ENCODE measurements at places on chromosomes 7 and 10.

DNA sequence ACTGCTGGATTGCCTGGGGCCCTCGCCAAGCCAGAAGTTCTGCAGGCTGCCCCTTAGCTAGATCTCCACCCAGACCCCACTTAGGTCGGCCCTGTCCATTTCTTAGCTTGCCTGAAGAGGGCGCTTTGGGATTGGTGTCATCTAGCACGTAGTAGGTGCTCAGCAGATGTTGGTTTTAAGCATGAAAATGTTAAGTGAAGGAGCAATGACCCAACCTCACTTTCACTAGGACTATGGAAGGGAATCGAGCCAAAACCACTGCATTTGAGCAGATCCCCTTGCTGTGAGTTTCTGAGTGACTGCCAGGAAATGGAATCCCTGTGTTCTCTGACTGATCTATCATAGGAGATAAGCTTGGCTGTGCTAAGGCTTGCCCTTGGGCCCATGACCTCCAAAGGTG lies 131.7 kb upstream of the EEPD1 start:
- DNase-seq, result peak; percentile 21

DNA sequence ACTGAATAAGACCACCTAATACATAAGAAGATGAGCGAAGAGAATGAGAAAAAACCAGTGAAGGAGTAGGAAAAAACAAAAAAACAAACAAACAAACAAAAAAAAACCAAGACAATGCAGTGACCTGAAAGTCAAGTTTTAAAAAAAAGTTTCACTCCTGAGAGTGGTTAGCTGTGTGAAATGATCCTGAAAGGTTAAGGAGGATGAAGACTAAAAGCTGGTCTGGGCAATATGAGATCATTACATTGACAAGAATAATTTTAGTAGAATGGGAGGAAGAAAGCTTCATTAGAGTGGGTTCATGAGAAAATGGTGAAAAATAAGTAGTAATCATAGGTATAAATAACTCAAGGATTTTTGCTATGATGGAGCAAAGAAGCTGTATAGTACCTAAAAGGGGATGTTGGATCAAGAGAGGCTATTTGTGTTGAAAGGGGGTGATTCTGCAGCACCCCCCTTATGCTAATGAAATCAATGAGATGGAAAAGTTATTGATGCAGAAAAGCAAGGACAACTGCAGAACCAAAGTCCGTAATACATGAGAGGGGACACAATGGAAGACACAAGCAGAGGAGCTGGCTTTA lies 80.2 kb downstream of the KMT2C start:
- DNase-seq, result no peak

GRCh38 chr7:78510580-78511188 lies 712.1 kb downstream of the PHTF2 start:
- DNase-seq, result peak; percentile 12

DNA sequence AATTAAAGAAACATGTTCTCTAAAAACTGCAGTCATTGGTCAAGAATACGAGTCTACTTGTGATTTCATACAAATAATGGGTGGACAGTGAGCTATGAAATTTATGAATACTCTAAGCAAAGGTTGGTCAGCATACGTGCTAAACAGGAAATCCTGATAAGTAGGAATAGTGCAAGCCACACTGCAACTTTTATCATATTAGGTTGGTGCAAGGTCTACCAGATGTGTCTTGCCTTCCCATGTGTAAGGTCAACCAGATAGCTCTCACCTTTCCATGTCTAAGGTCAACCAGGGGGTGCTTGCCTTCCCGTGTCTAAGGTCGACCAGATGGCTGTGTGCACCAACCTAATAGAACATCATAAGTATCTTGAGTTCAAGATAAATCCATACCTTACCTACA lies 2.0 kb upstream of the ITGB1 start:
- no peak for DNase-seq

GRCh38 chr7:47763063-47763974 lies 181.4 kb upstream of the TNS3 start:
- no peak for DNase-seq

GRCh38 chr7:23298141-23298881 lies 828 bp upstream of the MALSU1 start:
- DNase-seq, result no peak

GRCh38 chr7:32072397-32072796 lies 2.2 kb upstream of the PDE1C start:
- DNase-seq, result no peak

- no peak for DNase-seq
Measured at GRCh38 chr10:119263951-119264617, 56.7 kb downstream of the GRK5 start.

DNA sequence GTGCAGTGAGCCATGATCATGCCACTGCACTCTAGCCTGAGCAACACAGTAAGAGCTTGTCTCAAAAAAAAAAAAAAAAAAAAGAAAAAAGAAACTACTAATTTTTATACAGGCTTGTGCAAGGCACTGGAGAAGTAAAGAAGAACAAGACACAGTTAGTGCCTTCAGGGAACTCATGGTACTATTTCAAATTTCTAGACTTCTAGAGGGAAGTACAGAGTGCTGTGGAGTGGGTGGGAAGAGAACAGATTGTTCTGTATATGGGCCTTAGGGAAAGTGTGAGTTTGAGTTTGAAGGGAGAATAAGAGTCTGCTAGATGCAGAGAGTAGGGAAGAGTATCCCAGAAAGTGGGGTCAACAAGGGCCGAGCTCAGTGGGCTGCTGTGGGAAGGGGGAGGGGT lies 234.8 kb downstream of the PHTF2 start:
- DNase-seq, result no peak

- peak; percentile 96 for DNase-seq
Measured at GRCh38 chr7:44847509-44847919, 373 bp downstream of the H2AZ2 start.

- no peak for DNase-seq
Measured at GRCh38 chr7:106583100-106583499, 77.9 kb downstream of the CCDC71L start.

- DNase-seq, result no peak
Measured at GRCh38 chr10:44356139-44357022, 28.5 kb downstream of the CXCL12 start.

DNA sequence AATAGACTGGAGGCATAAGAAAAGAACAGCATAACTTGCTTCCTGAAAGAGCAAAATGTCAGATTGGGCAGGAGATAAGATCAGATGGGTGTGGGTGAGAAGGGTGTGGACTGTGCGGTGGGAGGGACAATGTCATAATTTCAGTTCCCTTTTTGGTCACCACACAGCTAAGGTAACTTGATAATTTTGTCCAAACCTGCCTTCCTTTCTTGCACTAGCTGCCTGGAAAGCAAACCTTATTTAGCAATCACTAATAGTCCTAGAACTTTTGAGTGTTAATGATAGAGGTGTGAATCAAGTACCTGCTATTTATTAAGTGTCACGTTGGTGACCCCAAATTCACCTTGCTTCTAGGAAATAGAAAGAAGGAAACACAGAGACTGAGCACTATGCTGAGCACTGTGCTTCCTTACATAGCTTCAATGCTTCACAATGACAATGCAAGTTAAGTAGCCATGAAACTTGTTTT lies 72.4 kb upstream of the SP4 start:
- peak; percentile 81 for DNase-seq

DNA sequence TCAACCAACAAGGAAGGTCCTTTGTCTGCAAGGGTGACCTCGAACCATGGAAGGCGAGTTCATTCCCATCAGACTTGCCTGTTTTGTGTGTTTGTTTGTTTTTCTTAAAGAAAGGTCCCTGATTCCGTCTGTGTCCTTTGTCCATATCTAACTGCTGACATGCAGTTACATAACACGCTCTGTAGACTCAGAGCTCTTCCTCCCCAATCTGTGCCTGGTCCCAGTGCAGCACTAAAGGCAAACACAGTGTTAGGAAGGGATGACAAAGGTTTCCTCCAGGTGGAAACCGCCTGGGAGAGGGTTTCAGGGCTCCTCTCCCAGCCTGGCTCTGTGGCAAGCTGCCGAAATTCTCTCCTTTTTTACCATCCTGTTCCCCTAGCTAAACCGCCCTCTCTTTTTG lies 13.4 kb downstream of the JCAD start:
- DNase-seq, result no peak

DNA sequence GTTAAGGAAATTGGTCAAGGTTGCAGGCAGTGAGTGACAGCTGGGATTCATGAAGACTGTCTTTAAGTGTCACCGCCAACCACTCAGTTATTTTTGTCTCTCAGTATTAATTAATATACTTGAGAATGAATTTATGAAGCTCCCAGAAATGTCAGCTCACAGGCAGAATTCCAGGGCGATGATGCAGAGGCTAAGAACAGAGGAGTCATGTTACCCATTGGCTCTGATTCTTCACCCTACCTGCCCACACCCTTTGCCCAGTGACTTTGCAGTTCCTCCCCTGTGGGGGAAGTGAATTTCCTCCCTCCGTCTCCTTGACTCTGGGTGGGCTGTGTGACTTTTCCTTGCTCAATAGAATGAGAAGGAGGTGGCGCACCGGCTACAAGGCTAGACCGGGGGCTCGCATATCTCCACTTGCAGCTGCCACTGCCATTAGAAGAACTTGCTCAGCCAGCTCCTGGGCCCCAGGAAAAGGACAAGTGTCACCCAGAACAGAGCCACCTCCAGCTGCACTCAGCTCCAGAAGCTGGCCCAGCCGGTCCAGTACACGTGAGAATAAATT lies 157.1 kb upstream of the PRKCQ start:
- no peak for DNase-seq

GRCh38 chr7:129376076-129376777 lies 58.0 kb upstream of the STRIP2 start:
- peak; percentile 68 for DNase-seq

- no peak for DNase-seq
Measured at GRCh38 chr7:11831736-11832495, at the start of gene THSD7A. THSD7A (minus strand) TSS chr7:11832198; CDS start chr7:11831946, 252 bp downstream.

GRCh38 chr10:74104480-74104879 lies 46.1 kb downstream of the AP3M1 start:
- no peak for DNase-seq

DNA sequence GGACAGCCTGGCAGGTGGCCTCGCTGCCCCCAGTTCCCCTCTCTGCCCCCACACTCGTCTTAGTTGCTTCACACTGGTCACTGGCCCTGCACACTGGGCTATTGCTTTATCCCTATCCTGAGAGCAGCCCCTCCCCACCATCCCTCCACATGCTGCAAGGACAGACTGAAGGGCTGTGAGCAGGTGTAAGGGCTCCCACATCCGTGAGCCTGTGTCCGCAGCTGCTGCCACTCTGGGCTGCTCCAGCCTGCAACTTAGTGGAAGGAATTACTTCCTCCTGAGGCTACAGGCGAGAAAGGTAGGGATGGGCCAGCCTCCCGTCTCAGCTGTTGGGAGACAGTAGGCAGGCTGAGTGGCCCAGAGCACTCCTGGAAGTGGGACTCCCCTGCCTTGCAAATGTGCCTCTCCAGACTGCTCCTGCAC lies 3.8 kb downstream of the RARRES2 start:
- DNase-seq, result no peak

DNA sequence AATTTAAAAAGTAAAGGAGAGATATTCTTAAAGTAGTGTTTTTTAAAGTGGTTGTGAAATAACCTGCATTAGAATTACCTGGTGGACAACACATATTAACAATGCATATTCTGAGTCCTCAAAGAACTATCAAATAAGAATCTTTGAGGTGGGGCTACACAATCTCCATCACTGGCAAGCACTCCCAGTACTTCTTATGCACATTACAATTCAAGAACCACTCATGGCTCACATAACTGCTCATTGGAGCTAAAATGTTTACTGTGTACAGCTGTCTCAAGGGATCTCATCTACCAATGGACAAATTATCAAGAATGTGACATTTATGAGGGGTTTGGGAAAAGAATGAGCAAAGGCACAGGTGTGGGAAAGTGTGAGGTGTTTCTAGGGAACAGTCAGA lies 692.0 kb downstream of the PHTF2 start:
- DNase-seq, result no peak

- no peak for DNase-seq
Measured at GRCh38 chr10:6141296-6142151, 52.7 kb downstream of the RBM17 start.

DNA sequence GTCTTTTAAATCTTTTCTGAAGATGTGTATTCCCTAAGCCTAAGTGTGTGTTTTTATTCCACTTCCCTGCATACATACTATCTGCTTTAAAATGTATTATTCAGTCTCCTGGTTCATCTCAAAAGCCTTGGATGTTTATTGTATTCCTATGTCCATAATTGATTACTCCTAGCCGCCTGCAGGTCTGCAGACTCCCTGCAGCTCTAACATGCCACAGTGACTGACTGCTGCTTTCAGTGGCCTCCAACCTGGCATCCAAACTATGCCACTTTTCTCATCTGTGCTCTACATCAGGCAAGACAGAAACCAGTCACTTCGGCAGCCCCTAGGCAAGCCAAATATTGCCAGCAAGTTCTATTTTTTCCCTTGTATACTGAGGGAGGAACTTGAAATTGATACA lies 81.7 kb downstream of the ABCA13 start:
- DNase-seq, result no peak

DNA sequence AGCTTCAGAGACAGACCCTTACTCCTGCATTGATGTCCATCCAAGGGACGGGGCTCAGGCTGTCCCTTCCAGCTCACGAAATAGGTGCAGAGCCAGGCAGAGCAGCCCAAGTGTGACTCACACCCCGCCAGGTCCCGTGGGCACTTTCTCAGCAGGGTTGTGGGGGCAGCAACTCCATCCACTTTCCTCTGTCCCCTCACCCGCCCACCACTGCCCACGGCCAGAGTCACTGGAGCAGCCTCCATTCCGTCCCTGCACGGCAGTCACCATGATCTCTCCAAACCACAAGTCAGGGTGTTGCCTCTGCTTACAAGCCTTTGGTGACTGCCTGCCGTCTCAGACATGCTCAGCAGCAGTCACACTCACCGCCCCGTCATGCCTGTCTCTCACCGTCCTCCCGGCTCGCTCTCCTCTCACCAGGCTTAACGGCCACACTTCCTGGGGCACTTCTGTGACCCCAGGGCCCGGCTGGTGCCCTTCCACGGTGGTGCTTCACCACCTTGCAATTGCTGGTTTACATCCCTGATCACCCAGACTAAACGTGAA lies 39.3 kb downstream of the CALML3 start:
- peak; percentile 68 for DNase-seq

DNA sequence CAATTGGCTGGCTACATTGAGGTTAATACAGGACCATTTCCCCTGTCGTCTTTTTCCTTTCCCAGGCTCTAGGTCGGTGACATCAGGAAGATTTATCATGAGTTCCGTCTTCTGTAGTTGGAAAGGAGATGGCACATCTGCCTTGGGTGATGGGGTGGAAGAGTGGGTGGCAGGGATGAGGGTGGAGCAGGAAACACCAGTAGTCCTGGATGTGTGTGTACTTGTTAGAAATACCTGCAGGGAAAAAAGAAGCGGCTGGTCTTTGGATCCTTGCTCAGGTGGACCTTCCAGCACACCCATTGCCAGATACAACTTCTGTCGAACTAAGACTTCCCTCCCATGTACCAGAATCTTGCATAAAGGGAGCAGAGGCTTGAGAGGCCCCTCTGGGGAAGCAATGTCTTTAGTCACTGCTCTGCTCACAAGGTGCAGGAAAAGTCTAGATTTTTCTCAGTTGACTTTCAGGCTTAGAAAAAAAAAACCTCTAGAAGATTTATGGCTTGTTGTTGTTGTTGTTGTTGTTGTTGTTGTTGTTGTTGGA lies 516.8 kb upstream of the GALNT17 start:
- DNase-seq, result no peak

- no peak for DNase-seq
Measured at GRCh38 chr10:15346440-15347141, 24.5 kb downstream of the FAM171A1 start.

Measured in hematopoietic multipotent progenitor cell treated with erythropoietin and hydrocortisone succinate and interleukin-3 and kit ligand, for 8 days (in vitro differentiated cells).